Fibroblast of pulmonary artery (primary cell): ENCODE measurements at places on chromosomes 7 and 10.

DNA sequence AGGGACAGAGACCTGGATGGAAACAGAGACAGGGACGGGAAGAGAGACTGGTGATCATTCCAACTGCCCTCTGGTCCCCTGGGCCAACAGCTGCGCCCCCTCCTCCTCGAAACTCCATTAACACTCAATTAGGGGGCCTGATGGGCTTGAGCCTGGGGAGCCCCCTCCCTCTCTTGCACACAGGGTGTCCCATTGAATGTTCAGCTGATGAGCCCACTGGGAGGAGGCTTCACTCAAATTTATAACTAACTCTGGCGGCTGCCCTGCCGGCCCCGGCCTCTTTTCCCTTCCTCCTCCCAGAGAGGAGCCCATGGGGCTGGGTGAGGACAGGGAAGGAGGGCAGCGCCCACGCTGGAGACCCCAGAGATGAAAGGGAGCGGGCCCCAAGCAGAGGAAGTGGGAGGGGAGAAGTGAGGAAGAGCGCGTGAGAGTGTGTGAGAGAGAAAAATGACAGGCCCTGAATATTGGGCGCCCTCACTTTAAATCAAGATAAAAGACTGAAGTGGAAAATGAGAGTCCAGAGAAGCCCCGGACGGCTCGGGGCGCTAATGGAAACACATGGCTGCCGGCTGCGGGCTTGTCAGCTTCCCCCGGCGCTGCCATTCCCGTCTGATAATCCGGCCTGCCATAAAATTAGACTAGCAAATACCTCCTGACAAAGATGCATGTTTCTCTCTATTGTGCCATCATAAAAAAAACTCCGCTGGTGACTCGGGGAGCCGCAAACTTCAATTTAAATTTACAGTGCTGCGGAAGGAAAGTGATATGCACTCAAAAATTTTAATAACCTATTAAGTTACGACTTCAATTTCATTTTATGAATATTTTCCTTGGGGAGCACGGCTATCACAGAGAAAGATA, 58.0 kb upstream of the PAX2 start:
- DNase-seq, result no peak

GRCh38 chr10:105188737-105189462, 547.8 kb downstream of the SORCS3 start:
- DNase-seq, result peak; percentile 1

DNA sequence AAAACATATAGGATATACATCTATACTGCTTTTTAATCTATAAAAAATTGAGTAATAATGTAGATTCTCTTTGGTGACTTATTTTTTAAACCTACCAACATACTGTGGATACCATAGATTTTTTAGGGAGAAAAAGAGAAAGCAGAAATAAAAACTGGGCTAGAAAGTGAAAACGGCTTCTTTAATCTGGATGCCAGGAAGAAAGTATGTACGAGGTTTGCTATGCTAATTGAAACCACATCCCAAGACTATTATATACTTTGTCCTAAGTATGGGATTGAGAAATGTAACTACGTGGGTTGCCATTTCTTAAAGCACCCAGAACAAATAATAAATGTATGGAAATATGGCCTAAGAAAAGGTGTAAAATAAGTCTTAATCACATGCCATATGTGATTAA, 129.0 kb upstream of the NFE2L3 start:
- no peak for DNase-seq

DNA sequence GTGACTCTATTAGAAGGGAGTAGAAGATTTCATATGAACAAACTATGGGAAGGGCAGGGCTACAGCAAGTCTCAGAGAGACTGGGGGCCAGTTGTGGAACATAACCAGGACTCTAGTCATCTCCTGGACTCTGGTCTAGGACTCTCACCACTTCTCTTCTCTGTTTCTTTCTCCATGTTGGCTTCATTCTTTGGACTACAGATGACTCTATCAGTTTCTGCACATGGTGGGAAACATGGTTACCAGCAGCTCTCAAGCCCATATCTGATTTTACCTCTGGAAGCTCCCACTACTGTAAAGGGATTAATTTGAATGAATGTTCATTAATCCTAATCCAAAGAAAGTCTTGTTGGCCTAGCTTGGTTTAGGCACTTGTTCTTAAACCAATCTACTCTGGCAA, 84.7 kb downstream of the LRGUK start:
- DNase-seq, result no peak

GRCh38 chr10:119131512-119132240, 27.8 kb downstream of the DENND10 start:
- DNase-seq, result peak; percentile 73

DNA sequence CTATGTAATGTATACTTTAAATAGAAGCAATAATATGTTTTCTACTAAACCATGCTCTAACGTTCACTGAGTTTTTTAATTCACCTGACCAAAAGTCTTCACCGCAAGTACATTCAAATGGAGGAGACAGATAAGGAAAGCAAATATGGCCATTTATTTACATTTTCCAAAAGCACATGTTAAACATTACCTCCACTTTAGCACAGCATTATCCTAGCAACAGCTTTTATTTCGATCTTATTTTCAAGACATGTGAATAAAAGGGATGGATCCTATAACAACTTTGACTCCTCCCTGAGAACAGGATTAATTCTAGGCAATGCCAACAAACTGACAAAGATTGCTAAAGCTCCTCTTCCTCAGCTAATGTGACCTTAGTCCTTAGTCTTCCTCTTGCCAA, 11.5 kb upstream of the GRM8 start:
- DNase-seq, result no peak
